ENCODE measurements at places on chromosomes 2 and 18.

DNA sequence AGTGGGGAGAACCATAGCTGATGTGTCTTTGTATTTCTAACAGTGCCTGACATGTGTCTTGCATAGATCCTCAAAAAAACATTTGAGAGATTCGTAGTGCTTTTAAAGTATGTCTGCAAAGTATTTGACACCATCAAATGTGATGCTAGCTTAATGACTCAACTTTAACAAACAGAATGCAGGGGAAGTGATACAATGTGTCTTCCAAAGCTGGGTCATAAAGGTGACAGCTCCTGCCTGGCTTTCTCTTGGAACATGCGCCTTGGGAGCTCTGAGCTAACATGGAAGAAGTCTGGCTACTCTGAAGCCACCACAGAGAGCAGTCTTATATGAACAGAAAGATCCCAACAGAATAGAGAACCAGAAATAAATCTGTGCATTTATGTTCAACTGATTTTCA is 78.2 kb downstream of the C1D start:
- no peak for DNase-seq

DNA sequence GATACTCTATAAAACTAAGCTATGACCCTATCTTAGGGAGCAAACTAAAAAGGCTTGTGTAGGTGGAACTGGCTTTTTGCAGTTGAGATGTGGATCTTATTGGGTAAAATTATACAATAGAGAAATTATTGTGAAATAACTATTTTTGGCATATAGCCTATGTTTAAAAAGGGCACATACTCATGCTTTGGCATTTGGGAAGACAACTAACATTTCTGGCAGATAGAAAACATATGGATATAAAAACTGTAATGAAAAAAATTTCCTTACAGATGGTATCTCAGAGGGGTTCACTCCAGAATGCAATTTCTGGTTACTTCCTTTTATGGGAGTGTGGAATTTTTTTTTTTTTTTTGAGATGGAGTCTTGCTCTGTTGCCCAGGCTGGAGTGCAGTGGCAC is 120.1 kb upstream of the CCDC195 start:
- DNase-seq, result no peak

GRCh38 chr2:96950381-96951124 is 35.8 kb downstream of the FAM178B start:
- no peak for DNase-seq

DNA sequence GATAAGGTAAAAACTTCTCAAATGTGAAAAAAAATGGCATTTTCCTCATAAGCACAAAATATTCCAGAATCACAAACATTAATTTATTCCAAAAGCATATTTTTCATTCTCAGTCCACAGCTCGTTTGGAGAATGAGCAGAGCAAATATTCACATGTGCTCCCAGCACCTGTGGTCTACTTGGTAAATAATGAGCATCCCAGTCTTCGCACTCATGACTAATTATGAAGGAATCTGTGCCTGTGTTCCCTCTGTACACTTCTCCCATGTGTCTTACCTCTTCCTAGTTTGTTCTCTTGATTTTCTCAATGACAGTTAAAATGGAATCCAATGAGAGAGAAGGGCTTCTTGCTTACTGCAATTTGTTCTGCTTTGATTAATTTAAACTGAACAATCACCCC is 671.0 kb upstream of the SOX11 start:
- DNase-seq, result no peak

- no peak for DNase-seq
Observed at GRCh38 chr18:60064271-60064670, 164.5 kb downstream of the PMAIP1 start.

- no peak for DNase-seq
Observed at GRCh38 chr2:197992482-197993133, 188.2 kb downstream of the PLCL1 start.

DNA sequence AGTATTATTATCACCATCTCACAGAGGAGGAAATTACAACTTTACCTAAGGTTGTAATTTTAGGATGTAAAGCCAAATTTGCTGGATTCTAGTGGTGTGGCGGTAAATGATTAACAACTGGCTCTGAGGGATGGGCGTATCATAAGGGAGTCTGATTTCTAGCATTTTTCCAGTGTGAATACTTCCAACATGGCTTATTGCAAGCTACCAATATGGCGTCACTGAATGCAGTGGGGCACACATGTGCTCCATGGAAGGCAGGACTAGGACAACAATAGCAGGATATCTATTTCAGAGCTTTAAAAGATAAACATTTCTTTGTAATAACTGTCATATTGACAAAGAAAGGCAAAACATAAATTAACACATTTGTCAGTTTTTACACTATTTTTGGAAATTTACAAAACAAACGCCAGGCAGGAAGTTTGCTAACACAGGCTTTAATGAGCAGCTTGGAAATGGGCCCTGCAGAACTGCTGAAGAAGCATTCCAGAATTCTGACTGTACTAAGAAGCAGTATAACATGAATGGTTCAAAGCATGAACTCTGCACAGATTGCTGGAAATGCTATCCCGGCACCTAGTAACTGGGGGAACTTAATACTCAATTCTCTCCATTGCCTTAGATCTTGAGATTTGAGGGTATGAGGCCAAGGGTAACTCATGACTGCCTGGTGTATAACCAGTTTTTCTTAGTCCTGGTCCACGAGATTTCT is 439.3 kb upstream of the MAP2 start:
- DNase-seq, result no peak

- DNase-seq, result no peak
Observed at GRCh38 chr2:105412584-105412983, 13.7 kb upstream of the FHL2 start.

DNA sequence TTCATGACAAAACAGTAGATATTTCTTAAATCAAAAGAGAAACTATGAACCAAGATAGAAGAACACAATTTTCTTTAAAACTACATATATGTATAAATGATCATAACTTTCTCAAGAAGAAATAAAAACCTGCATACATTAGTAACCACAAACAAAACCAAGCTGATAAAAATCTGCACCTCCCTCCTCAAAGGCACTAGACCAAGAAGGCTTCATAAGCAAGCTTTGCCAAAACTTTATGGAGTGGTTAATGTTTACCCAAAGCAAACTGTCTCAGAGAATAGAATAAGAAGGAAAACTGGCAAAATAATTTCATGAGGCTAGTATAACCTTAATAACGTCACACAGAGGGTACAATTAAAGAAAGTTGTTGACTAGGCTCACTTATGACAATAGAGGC is 138.3 kb downstream of the ZBTB7C start:
- DNase-seq, result no peak

- no peak for DNase-seq
Observed at GRCh38 chr2:134765987-134766386, 47.2 kb upstream of the TMEM163 start.

GRCh38 chr2:229674830-229675530 is 39.4 kb downstream of the DNER start:
- DNase-seq, result no peak

DNA sequence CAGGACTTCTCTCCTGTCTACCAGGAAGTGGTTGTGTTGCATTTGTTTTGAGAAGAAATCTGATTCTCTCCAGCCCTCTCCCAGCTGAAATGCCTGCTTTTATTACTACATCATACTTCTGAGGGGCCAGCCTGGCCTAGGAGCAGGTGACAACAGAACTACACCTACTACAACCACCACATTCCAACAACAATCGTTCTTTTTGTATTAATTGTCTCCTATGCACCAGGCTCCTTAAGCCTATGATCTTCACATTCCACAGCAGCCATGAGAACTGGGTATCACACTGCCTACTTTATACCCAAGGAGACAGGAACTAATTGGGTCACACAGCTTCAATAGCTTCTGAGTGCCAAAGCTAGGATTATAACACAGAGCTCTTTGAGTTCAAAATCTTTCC is 167.7 kb downstream of the TDRD15 start:
- DNase-seq, result no peak

GRCh38 chr2:126655500-126656430 is at the start of gene GYPC:
GYPC (plus strand) TSS chr2:126656158; CDS start chr2:126656264, 106 bp downstream.
- DNase-seq, result peak; percentile 92

DNA sequence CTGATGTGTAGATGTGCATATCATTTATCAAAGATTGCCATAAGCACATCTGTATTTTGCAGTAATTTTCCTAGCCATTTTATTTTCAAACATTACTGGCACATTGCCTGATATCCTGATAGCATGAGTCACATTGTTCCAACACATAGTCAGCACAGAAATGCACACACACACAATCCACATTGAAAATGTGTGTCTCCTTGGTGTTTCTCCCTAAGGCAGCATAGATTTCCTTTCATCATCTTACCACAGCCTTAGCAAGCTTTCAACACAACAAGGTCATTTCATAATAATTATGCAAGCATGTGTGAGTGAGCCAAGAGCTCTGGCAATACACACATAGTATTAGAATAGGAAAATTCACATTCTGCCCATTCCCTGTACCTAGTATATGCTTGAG is 245.4 kb upstream of the MEIS1 start:
- no peak for DNase-seq

DNA sequence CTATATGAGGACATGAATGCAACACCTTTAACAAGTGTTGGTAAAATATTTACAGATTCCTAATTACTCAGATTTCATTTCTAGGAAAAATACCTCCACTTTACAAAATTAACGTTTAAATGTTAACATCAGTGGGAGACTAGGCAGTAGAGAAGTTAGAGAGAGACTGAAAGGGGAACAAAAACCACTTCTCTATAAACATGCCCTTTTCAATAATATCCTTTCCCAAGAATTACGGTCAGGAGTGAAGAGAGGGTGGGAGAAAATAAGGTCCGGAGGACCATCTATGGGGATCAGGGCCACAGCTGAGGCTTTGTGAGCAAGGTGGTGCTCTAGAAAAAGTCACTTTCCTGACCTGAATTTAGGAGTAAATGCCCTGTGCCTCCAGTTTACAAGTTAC is 65.3 kb upstream of the WIPF1 start:
- no peak for DNase-seq

Measured in heart left ventricle (tissue), 16 donors.